ENCODE measurements at places on chromosomes 3 and 15.
A peak's percentile ranks its signal among the peaks of the same experiment; 100 is the strongest.

DNA sequence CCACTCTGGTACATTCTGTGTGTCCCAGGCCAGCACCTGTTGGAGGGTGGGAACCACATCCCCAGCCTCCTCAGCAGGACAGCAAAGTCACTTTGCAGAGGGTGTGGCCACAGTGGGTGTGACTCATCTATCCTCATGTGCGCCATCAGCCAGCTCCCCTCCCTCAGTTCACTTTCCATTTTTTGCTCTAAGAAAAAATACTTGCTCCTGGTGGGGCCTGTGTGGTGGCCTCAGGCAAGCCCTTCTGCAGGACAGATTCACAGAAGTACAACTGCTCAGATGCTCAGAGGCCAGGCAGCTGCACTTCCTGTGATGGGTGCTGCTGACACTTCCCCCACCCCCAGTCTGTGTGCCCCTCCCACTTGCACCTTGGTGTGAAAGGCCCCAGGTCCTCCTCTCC, 78.3 kb upstream of the ALDH1L1 start:
- DNase-seq = no peak

DNA sequence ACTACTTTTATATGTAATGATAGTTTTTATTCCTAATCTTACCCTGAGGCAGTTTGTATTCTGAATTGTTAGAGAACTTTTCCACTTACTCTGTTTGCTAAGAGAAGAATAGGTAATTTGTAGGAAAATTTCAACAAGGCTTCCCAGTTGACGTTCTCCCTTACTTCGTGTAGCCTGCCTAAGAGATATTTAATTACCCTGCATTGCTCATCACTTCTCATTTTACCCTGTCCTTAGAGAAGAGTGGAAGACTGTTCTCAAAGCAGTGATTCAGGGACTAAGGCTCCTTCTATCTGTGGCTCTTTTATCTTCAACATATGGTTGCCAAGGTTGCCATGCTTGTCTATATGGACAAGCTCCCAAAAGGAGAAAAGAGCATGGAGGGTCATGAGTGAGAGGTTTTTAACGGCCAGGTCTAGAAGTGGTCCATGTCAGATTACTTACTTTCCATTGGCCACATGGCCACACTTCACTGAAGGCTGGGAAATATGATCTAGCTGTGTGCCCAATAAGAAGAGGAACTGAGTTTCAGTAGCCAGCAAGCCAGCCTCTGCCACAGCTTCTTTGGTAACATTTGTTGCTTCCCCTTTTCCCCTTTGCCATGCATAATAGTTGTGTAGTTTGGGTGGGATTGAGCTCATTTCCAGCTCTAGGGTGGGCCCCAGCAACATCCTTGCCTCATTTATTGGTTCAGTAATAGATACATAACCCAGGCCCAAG, 22.1 kb downstream of the PDE8A start:
- no peak for DNase-seq

GRCh38 chr3:73061416-73061815, at the start of gene EBLN2:
TSS of gene EBLN2 (plus strand) at chr3:73061659. CDS start at chr3:73062082, 423 bp downstream.
- DNase-seq = no peak

- DNase-seq = peak; percentile 65
Measured at GRCh38 chr3:147421184-147421912, 12.2 kb downstream of the ZIC1 start.

DNA sequence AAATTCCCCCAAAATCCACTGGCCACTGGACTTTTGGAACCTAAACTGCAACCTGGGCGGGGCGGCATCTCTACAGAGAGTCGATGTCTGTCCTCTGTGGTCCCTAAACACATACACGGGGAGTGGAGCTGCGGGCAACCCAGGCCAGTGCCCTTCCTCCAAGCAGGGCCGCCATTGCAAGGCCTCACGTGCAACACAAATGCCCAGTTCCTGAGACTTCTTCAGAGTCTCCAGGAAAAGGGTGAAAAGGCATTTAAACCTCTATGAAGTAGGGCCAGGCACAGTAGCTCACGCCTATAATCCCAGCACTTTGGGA, 4.9 kb downstream of the MUC4 start:
- no peak for DNase-seq

- DNase-seq = no peak
Measured at GRCh38 chr3:16927485-16927884, 42.7 kb downstream of the PLCL2 start.

- no peak for DNase-seq
Measured at GRCh38 chr15:29302871-29303270, 33.2 kb upstream of the NSMCE3 start.

DNA sequence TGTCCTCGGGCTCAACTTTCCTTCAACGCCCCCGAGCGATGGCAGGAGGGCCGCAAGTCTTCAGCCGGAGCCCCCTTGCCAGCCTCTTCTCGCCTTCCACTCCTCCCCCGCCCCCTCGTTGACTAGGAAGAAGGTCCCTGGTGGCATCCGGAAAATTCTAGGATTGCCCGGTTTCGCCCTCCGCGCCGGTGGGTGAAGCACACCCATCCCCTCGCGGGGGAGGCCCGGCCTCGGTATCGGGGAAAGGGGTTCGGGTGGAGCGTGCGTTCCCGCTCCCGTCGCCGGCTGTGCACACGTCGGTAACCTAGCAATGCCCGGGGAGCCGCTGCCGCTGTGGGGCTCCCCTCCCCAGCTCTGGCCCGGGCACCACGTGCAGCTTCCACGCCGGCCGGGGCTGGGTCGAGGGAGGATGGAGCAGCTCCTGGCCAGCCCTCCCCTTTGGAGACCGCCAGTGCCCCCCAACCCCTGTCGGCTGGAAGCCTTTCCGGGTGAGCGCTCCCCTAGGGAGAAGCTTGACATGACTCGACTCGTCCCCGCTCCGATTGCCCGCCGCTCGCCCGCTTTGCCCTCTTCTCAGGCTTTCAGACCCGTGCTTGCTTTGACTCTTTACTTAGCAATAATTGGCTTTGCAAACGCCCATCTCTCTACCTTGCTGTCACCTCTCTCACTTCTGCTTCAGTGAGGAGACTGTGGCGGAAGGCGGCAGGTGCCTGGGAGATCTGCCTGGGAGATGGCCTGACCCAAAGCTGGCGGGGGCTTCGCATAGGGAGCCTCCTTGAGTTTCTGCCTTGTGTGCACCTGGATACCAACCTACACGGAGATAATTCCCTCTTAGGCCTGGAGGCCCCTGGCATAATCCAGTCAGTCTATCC, 1.3 kb downstream of the CACNA1D start:
- DNase-seq = peak; percentile 43

GRCh38 chr3:176293276-176293675, 904.0 kb downstream of the TBL1XR1 start:
- DNase-seq = no peak

GRCh38 chr3:110243081-110243480, 828.5 kb upstream of the NECTIN3 start:
- DNase-seq = no peak

- DNase-seq = no peak
Measured at GRCh38 chr3:98246142-98246541, 17.9 kb upstream of the OR5H6 start.

- peak; percentile 78 for DNase-seq
Measured at GRCh38 chr15:22949074-22949547, 31.1 kb downstream of the CYFIP1 start.

- DNase-seq = no peak
Measured at GRCh38 chr3:49614936-49615335, 59.2 kb upstream of the APEH start.

- no peak for DNase-seq
Measured at GRCh38 chr15:63514531-63514943, 10.1 kb downstream of the USP3 start.

- no peak for DNase-seq
Measured at GRCh38 chr15:78002996-78003395, 74.5 kb downstream of the TBC1D2B start.

- no peak for DNase-seq
Measured at GRCh38 chr3:108037770-108038169, 53.1 kb downstream of the CD47 start.

DNA sequence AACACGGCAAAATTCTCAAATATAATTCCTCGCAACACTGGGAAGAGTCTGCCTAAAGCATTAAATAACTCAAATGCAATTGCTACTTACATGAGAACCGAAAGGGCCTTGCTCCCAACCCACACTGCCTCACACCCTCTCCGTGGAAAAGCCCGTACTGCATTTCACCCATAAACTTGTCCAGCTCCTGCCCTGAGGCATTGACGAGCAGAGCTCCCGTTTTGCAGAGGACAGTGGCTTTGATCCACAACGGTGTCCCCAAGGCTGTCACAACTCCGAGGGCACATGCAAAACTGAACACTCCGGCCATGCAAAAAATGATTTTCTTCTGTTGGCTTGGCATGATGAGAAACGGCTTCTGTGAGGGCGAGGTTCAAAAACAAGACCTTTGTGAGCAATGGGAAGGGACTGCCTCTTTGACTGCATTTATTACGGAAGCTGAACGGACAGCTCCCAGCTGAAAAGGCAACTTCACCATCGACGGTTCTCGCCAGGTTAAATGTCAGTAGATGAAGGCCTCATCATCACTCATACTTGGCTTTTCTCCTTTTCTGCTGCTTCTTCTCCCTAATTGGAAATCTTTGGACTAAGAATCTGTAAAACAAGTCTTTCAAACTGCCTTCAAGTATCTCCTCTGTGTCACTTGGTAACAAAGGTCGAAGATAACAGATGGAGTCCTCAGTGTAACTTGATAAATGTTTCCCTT, at the start of gene CLRN1:
Gene CLRN1, minus strand, starts transcription at position 362 of the 706 bp plus-strand sequence. Its CDS starts 19 bp downstream, at position 343.
- DNase-seq = peak; percentile 16

GRCh38 chr3:10876661-10877060, 60.6 kb downstream of the SLC6A11 start:
- DNase-seq = no peak

GRCh38 chr3:184140436-184140835, 5.3 kb downstream of the EIF2B5 start:
- no peak for DNase-seq

- no peak for DNase-seq
Measured at GRCh38 chr15:59224474-59224873, 17.8 kb downstream of the LDHAL6B start.

- no peak for DNase-seq
Measured at GRCh38 chr15:58574631-58575030, 142.8 kb downstream of the LIPC start.

DNA sequence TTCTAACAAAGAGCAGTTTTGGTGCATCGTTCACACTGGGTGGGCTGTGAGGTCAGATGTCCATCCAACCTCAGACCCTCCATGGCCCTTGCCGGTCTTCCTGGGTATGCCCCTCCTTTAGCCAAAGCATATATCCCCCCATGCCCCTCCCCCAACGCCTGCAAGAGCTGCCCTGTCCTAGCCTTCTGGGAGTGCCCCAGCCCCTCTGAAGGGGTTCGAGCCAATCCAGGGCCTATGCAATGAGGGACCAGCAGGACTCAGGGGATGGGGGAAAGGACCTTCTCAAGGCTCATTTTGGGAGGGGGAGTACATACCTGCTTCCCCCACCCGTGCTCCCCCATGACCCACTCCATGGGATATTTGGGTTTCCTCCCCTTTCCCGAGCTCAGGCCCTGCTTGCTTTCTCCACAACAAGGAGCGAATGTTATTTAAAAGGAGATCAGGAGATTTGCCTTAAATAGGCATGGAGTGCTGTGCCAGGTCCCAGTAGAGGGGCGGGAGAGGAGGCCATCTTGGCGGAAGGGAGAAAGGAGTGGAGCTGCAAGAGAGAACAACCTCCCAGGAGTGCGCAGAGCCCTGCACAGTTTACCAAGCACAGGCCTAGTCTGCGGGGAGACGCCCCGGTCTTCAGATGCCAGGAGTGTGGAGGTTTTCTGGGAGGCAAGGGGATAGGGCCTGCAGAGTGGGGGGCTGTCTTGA, 18.2 kb downstream of the PIF1 start:
- DNase-seq = no peak

DNA sequence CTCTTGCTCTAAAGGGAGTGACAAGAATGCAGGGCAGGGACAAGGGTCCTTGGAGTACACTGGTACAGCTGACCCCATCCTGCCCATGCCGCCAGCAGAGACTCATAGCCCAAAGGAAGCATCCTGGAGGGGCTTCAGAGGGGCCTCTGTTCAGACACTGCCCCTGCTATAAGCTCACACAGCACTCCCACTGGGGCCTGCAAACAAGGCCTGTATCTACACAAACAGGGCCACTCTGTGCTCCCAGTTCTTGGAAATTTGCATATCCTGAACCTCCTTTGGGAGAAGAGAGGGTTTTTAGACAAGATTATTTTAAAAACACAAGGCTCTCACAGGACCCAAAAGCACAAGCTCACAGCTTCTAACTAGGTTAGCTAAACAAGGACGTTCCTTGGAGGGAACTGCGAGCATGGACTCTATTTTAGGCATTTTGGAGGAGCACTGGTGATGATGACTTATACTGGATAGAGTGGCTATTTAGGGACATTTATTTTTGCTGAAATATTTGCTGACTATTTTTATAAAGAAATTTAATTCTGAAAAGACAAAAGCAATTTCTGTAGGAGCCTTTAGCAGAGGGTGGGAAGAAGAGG, 16.4 kb upstream of the ANKRD34C start:
- DNase-seq = no peak

DNA sequence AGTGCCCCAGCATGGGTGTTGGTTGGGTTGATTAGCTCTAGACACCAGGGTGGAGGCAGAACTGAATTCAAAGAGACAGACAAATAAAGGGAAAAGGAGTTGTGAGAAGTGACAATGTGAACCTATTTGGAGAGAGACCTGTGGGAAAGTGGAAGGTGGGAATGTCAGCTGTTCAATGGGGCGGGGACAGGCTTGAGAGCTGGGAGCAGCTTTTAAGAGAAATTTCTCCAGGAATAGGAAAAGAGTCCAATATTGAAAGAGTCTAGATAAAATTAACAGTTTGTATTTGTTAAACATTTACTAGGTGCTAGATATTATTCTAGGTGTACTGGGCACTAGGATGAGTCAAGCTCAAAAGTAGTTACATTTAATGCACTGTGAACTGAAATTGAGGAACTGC, 225.3 kb downstream of the GAP43 start:
- DNase-seq = no peak

GRCh38 chr15:74130155-74130848, at the start of gene ISLR2:
TSS of gene ISLR2 (plus strand) at chr15:74130586. CDS start at chr15:74132755, 2,169 bp downstream.
- DNase-seq = peak; percentile 60

Data from glutamatergic neuron (in vitro differentiated cells).